ENCODE measurements at places on chromosomes 5 and 9. TPM values are rescaled to one million over a fixed set of nuclear protein-coding genes. Genes with fewer than 3 reads are reported as not detected.

- DNase-seq: no peak
Measured at GRCh38 chr9:109329638-109330258, 8.9 kb upstream of the EPB41L4B start.

DNA sequence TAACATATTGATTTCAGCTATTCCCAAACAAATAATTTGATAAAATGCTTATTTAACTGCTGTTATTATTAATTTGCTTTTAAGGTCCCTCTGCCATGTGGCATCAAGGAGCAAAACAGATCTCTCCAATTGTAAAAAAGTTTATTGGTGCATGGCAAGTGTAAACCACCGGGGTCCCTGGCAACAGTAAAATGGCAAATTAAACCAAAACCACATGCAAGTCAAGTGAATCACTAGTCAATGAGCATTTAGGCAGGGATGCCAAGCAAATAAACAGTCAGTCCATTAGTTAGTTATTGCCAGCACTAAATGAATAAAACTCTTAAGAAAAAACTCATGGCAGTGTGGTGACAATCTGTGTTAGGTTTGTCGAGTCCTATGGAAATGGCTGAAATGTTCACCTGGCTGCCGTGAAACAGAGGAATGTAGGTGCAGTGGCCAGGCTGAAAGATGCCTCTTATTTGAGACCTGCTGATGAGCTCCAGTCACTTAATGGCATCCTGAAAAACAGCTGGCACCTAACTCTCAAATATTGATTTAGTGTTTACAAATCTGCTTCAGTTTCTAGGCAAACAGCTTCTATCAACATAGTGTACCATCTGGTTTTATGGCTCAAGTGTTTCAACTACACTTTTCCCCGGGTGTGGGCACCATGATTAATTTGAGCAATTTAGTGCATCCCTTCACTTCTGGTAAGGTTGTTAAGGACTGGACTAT lies 296.5 kb upstream of the ITGA1 start:
- no peak for DNase-seq

The SYNPO gene
- 25.1 TPM for total RNA-seq

The TICAM2 gene
- 0.91 TPM for total RNA-seq

DNA sequence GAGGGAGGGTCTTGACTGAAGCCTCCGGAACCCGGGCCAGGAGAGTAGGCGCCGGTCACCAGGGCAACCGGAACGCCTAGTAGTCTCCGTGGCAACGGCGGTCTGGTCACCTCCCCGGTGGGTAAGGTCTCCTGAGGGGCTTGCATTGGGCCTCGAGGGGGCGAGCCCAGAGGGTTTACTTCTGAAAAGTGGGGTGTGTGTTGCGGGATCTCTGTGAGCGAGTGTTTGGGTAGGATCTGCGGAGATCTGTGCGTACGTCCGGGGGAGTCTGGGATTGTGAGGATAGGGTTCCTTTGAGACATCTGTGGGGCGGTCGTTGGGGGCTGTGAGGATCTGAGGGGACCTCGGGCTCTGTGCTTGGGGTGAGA lies at the start of gene FAM221B:
Gene FAM221B (minus strand): TSS at position 17 of the 368 bp plus-strand sequence. CDS start 2,571 bp downstream, outside the sequence.
- DNase-seq: no peak

All from Caco-2 (cell line).